ENCODE measurements at places on chromosomes 16 and 17. TPM values are rescaled to one million over a fixed set of nuclear protein-coding genes. Genes with fewer than 3 reads are reported as not detected.

- no peak for DNase-seq
- H3K4me3 ChIP-seq: no peak overlapping the region
- H3K36me3 ChIP-seq: peaks cover 10% of the 10 kb centered on the region
- no peak overlapping the region for H3K27ac ChIP-seq
- no peaks in the 10 kb centered on the region for H3K27me3 ChIP-seq
Observed at GRCh38 chr16:71687861-71688260, 36.6 kb downstream of the PHLPP2 start.

GRCh38 chr16:11636172-11636721 lies 32.0 kb upstream of the SNN start:
- H3K4me3 ChIP-seq: no peak overlapping the region
- peaks cover 12% of the 10 kb centered on the region for H3K4me1 ChIP-seq
- no peaks in the 10 kb centered on the region for H3K27me3 ChIP-seq
- DNase-seq: peak; percentile 61
- no peaks in the 10 kb centered on the region for H3K36me3 ChIP-seq

DNA sequence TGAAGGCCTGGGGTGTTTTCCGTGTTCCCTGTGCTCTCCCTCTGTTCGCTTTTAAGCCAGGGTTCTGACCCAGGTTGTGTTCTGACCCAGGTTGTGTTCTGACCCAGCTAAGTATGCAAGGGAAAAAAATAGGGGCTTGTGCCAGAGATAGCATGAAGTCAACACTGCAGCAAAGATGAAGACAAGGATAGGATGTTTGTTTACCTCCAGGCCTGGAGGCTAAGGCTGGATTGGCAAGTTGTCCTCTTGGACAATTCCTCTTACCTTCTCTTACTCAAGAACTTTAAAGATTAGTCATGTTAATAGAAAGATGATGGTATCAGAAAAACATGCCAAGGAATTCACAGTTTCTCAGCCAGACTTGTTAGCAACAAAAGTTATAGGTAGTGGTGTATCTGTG lies 19.4 kb downstream of the LYRM9 start:
- peaks cover 3% of the 10 kb centered on the region for H3K4me1 ChIP-seq
- H3K4me3 ChIP-seq: no peak overlapping the region
- no peaks in the 10 kb centered on the region for H3K27me3 ChIP-seq
- peak; percentile 21 for DNase-seq

- DNase-seq: no peak
- H3K4me1 ChIP-seq: no peaks in the 10 kb centered on the region
- H3K27ac ChIP-seq: no peak overlapping the region
Observed at GRCh38 chr17:60047590-60047989, 31.1 kb downstream of the HEATR6 start.

GRCh38 chr16:83698964-83699363 lies 108.8 kb upstream of the HSBP1 start:
- no peaks in the 10 kb centered on the region for H3K4me1 ChIP-seq
- no peak overlapping the region for H3K4me3 ChIP-seq
- H3K27ac ChIP-seq: no peak overlapping the region
- no peaks in the 10 kb centered on the region for H3K36me3 ChIP-seq

GRCh38 chr16:29644338-29644857 lies 18.6 kb upstream of the SPN start:
- H3K36me3 ChIP-seq: no peaks in the 10 kb centered on the region
- H3K27ac ChIP-seq: no peak overlapping the region
- no peak for DNase-seq

DNA sequence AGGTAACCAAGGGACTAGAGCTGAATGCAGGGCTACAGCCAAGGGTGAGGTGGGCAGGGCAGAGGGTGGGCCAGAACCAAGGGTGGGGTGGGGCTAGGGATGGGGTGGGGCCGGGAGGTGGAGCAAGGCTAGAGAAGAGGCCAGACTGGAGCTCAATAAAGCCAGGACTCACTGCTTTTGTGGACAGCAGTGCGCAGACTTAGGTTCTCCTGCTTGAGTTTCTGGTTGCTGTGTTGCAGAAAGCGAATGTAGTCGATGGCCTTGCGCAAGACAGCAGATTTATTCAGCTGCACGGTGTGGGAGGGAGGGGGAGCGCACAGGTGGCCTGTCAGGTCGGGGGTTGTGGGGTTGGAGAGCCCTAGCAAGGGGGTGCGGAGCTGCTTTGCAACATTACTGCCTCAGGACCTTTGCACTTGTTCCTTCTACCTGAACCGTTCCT lies 18.7 kb downstream of the SREBF1 start:
- H3K27ac ChIP-seq: no peak overlapping the region
- H3K4me1 ChIP-seq: peaks cover 53% of the 10 kb centered on the region
- H3K27me3 ChIP-seq: no peaks in the 10 kb centered on the region
- no peak overlapping the region for H3K4me3 ChIP-seq
- H3K36me3 ChIP-seq: peaks cover 52% of the 10 kb centered on the region

DNA sequence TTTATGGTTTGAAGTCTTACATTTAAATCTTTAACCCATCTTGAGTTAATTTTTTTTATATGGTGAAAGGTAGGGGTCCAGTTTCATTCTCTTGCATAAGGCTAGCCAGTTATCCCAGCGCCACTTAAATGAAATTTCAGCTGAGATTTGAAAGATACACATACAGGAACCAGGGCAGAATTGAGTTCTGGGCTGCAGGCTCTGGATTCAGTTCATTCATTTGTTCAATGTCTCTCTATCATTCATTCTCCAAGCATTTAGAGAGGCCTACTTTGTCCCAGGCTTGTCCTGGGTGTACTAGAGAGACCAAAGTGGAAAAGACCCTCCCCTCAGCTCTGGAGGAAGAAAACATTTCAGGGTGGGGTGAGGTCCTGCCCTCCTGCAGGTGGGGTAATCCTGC lies 577 bp upstream of the TRIM72 start:
- peaks cover 11% of the 10 kb centered on the region for H3K27me3 ChIP-seq
- DNase-seq: no peak
- no peak overlapping the region for H3K27ac ChIP-seq
- H3K4me3 ChIP-seq: no peak overlapping the region
- peaks cover 27% of the 10 kb centered on the region for H3K4me1 ChIP-seq

GRCh38 chr16:48608452-48608851 lies 1.5 kb downstream of the N4BP1 start:
- no peaks in the 10 kb centered on the region for H3K27me3 ChIP-seq
- DNase-seq: no peak
- H3K27ac ChIP-seq: peak overlapping the region; percentile 56
- no peak overlapping the region for H3K4me3 ChIP-seq
- peaks cover 43% of the 10 kb centered on the region for H3K4me1 ChIP-seq

DNA sequence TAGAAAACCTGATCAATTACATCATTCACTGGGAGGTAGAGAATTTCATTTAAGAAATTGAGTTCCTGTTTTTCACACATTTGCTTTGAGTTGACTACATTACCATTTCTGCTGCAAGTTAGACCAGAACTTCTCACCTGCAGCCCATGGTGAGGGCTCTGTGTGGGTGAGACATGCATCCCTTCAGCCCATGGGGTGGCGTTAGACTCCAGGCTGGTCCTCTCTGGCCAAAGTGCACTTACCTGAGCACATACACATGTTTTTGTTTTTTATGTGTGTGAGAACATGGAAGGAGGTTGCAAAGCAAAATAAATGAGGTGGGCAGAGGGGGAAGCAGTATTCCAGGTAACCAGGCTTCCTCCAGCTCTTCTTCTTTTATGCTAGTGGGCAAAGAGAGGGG lies 470.2 kb downstream of the PMP22 start:
- H3K27me3 ChIP-seq: no peaks in the 10 kb centered on the region
- H3K36me3 ChIP-seq: no peaks in the 10 kb centered on the region
- H3K4me1 ChIP-seq: no peaks in the 10 kb centered on the region
- DNase-seq: no peak
- no peak overlapping the region for H3K4me3 ChIP-seq

DNA sequence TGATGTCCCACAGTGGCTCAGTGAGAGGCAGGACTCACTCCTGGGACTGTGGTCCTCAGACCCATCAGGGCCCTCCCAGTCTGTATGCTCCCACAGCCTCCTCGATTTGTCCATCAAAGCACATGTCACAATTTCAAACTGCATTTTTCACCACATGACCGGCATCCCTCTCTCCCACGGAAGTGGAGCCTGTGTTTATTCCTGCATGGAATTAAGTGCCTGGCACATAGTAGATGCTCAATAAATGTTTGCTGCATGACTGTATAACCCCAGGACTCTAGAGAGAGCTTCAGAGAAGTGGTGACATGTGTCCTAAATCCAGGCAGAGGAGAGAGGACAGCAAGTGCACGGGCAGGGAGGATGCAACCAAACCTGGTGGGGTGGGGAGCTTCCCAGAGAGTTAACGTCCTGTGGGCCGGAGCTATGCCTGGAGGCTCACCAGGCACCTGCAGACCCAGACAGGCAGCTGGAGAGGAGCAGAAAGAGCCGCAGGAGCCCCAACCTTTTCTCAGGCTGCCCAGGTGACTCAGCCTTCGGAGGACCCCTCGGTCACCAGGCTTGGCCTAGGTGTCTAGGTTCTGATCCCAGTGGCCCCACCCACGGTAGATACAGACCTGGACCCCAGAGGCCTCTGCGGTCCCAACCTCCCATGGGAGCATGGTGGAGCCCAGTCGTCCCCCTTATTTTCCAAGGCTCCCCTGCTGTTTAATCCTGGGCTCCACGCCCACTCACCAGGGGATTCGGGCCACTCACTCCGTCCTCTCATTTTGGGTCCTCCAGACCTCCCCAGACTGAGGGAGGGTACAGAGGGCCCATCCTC lies 5.8 kb downstream of the CDH5 start:
- no peak overlapping the region for H3K27ac ChIP-seq
- no peaks in the 10 kb centered on the region for H3K4me1 ChIP-seq

- H3K4me3 ChIP-seq: no peak overlapping the region
- no peaks in the 10 kb centered on the region for H3K27me3 ChIP-seq
- peaks cover 13% of the 10 kb centered on the region for H3K4me1 ChIP-seq
- peak overlapping the region; percentile 97 for H3K27ac ChIP-seq
- no peak for DNase-seq
Observed at GRCh38 chr17:40510328-40510648, 8.9 kb upstream of the TNS4 start.

GRCh38 chr17:19502517-19502916 lies 31.1 kb upstream of the SLC47A1 start:
- no peaks in the 10 kb centered on the region for H3K36me3 ChIP-seq
- no peak for DNase-seq
- no peaks in the 10 kb centered on the region for H3K27me3 ChIP-seq
- H3K27ac ChIP-seq: no peak overlapping the region
- H3K4me3 ChIP-seq: no peak overlapping the region
- peaks cover 9% of the 10 kb centered on the region for H3K4me1 ChIP-seq

GRCh38 chr17:33013596-33014375 lies 22.1 kb downstream of the SPACA3 start:
- no peak overlapping the region for H3K27ac ChIP-seq
- no peak for DNase-seq
- H3K4me1 ChIP-seq: no peaks in the 10 kb centered on the region
- no peak overlapping the region for H3K4me3 ChIP-seq
- no peaks in the 10 kb centered on the region for H3K27me3 ChIP-seq

DNA sequence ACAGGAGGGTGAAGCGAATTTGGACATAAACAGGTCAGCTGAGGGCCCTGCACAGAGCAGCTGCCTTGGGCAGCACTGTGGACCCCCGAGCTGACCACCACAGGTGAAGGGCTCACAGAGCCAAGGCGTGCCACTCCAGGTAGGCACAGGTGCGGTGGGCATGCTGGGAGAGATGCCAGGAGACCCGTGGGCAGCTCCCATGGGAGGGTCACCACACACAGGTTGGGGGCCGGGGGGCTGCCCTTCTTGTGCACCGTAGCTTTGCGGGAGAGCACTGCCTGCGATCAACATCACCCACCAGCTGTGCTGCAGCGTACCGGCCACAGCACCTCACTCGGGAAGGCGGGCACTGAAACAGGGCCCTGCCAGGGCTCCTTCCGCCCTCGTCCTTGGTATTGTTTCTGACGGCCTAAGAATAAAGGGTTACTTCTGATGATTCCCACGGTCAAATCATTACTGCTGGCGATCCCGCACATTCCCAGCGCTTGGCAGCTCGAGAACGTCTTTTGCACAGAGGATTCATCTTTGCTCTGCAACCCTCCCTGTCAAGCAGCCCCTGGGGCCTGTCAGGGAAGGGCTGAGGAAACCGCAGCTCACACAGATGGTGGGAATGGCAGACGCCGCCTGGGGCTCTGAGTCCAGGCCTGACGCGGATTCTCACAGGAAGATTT lies 181.7 kb downstream of the BANP start:
- H3K27me3 ChIP-seq: no peaks in the 10 kb centered on the region
- H3K27ac ChIP-seq: no peak overlapping the region
- H3K4me1 ChIP-seq: no peaks in the 10 kb centered on the region
- H3K36me3 ChIP-seq: no peaks in the 10 kb centered on the region
- DNase-seq: no peak

DNA sequence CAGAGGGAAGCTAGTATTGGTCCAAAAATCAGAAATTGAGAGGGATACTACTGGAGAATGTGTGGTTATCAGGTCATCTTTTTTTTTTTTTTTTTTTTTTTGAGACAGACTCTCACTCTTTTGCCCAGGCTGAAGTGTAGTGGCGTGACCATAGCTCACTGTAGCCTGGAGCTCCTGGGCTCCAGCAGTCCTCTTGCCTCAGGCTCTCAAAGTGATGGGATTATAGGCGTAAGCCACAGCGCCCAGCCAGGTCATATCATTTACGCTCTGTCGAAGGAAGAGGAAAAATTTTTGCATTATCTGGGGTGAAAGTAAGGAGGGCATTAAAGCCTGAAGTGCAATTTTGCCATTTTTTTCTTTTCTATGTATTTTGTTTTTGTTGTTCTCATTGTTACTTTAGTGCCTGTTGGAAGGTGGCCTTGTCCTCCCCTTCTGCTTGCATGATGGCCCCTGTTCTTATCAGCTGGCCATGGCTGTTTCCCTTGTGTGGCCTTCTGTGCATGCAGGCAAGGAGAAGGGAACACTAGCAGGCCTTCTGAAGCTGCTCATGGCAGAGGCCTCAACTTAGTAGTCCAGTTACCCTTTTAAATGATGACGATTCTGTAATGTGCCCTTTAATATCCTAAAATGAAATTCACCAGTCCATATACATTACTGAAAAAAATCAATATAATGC lies 118.3 kb downstream of the SPECC1 start:
- no peak for DNase-seq
- H3K4me1 ChIP-seq: no peaks in the 10 kb centered on the region
- no peak overlapping the region for H3K4me3 ChIP-seq
- H3K27me3 ChIP-seq: no peaks in the 10 kb centered on the region
- H3K36me3 ChIP-seq: no peaks in the 10 kb centered on the region

GRCh38 chr16:18829251-18829650 lies 27.9 kb upstream of the ARL6IP1 start:
- H3K36me3 ChIP-seq: peaks cover 53% of the 10 kb centered on the region
- no peaks in the 10 kb centered on the region for H3K4me1 ChIP-seq
- no peak overlapping the region for H3K4me3 ChIP-seq

- no peak for DNase-seq
- peaks cover 4% of the 10 kb centered on the region for H3K4me1 ChIP-seq
- no peaks in the 10 kb centered on the region for H3K27me3 ChIP-seq
- no peaks in the 10 kb centered on the region for H3K36me3 ChIP-seq
- no peak overlapping the region for H3K4me3 ChIP-seq
- no peak overlapping the region for H3K27ac ChIP-seq
Observed at GRCh38 chr17:66750116-66750515, 84.8 kb upstream of the CACNG5 start.

TMEM238L gene
- not detected for total RNA-seq

OGFOD1 gene
- 28.4 TPM for total RNA-seq

GOSR2 gene
- 88.3 TPM for total RNA-seq

COQ9 gene
- 98.5 TPM for total RNA-seq

RAB26 gene
- 1.6 TPM for total RNA-seq

TRIM25 gene
- 25.5 TPM for total RNA-seq

CPHXL2 gene
- not detected for total RNA-seq

CIBAR2 gene
- total RNA-seq: not detected

RASD1 gene
- total RNA-seq: 149 TPM

Measured in thyroid gland (tissue), 4 donors.